ENCODE measurements at places on chromosomes 5 and 9.
A peak's percentile ranks its signal among the peaks of the same experiment; 100 is the strongest.

GRCh38 chr5:76982450-76982849 lies 29.6 kb downstream of the CRHBP start:
- no peaks in the 10 kb centered on the region for H3K4me1 ChIP-seq
- no peaks in the 10 kb centered on the region for H3K36me3 ChIP-seq
- no peak overlapping the region for H3K27ac ChIP-seq
- no peak for DNase-seq
- no peak overlapping the region for H3K4me3 ChIP-seq
- H3K27me3 ChIP-seq, result peaks cover 9% of the 10 kb centered on the region

DNA sequence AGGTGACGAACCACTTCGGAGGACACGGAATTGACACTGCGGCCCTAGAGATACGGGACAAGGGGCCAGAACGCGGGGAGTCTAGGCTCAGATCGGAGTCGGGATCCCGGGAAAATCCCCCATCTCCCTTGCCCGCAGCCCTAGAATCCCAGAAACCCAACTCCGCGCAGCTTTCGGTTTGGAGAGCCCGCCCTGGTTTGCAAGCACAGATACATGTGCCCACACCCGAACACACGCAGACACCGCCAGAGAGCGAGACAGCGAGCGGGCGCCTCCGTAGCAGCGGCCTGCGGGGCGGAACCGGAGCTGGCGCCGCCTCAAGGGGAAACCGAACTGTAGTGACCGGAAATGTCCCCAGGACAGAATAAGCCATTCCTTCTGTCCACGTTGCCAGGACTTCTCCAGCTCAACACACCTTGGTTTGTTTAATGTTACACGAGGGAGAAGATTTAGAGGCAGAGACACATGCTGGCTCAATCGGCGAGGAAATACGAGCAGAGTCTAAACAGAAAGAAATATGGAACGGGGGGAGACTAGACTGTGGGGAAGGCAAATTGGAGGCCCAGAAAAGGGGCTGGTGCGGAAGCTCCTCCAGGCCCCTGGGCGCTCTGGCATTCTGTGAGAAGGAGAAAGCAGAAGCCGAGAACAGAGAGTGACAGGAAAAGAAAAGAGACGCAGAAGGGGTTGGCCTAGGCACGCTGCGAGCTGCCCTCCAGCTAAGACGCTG lies 2.9 kb upstream of the PAX5 start:
- peak overlapping the region; percentile 80 for H3K4me3 ChIP-seq
- H3K27me3 ChIP-seq, result peaks cover 91% of the 10 kb centered on the region
- peak overlapping the region; percentile 52 for H3K27ac ChIP-seq
- peaks cover 12% of the 10 kb centered on the region for H3K36me3 ChIP-seq

DNA sequence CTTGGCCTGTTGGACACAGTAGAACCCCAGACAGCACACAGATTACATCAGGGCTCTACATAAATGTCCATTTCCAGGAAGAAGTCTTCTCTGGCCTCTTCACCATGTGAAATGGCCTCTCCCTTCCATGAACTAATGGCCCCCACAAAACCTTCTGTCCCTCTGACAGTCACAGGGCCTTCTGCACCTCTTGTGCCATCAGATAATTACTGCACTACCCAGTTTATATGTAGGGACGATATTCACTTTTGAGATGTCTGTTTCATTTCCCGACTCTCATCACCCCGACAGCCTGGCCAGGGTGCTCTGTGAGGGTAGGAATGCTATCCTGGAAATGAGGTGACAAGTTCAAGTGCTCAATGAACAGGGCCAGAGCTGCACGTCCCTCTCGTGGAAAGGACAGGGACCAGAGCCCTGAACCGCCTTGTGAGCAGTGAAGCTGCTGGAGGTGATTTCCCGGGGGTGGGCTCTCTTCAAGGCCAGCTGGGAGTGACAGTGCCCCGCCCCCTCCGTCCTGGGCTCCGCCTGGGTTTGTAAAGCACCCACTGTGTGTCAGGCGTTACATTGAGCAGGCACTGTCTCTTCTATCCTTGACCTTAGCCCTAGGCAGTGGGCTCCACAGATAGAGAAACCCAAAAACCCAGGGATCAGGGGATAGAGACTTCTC lies 3.0 kb upstream of the FAM78A start:
- peak overlapping the region; percentile 74 for H3K27ac ChIP-seq
- H3K4me3 ChIP-seq, result peak overlapping the region; percentile 92
- no peak for DNase-seq
- H3K27me3 ChIP-seq, result no peaks in the 10 kb centered on the region
- peaks cover 29% of the 10 kb centered on the region for H3K36me3 ChIP-seq
- peaks cover 24% of the 10 kb centered on the region for H3K4me1 ChIP-seq

DNA sequence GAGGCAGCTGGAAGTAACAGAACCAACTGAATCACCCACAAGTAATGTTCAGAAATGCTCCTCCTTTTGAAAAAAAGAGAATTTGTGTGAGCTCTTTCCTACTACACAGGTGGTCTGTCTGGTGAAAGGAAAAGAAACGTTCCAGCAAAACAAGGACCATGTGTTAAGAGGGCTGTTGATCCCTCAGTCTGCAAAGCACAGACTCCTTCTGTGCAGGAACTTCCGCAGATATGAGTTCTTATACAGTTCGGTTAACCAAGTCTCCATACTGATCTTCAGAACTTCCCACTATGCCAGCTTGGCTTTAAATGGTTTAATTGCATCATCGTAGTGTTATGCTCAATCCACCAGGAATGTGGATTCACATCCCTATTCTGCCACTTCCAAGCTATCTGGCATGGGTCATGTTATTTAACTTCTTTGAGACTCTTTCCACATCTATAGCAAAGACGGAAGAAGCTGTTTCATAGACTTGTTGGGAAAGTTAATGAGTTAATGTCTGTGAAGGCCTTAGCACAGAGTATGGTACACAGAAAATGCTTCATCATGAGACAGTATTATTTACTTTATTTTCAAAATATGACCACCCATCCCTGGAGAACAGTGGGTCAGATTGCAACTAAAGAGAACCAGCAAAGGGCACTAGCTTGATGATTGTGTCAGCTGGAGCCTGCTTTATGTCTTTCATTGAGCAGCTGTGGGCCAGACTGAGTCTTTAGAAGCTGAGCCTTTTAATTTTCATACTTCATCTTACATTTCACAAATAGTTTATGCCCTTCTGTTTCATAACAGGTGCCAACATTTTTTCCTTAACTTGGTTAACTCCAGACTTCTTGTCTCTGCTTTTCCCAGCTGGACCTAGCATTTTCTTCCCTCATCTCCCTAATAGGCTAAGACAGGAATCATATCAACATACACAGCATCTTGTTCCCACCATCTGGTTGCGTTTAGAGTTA lies 89.9 kb downstream of the MAMDC2 start:
- DNase-seq, result no peak
- H3K4me1 ChIP-seq, result no peaks in the 10 kb centered on the region
- no peaks in the 10 kb centered on the region for H3K36me3 ChIP-seq
- no peak overlapping the region for H3K4me3 ChIP-seq
- H3K27me3 ChIP-seq, result peaks cover 25% of the 10 kb centered on the region
- H3K27ac ChIP-seq, result no peak overlapping the region

GRCh38 chr9:109906766-109907382 lies 126.9 kb downstream of the PALM2AKAP2 start:
- H3K36me3 ChIP-seq, result no peaks in the 10 kb centered on the region
- no peaks in the 10 kb centered on the region for H3K27me3 ChIP-seq
- DNase-seq, result no peak
- no peaks in the 10 kb centered on the region for H3K4me1 ChIP-seq
